ENCODE measurements at places on chromosomes 11 and 22.

DNA sequence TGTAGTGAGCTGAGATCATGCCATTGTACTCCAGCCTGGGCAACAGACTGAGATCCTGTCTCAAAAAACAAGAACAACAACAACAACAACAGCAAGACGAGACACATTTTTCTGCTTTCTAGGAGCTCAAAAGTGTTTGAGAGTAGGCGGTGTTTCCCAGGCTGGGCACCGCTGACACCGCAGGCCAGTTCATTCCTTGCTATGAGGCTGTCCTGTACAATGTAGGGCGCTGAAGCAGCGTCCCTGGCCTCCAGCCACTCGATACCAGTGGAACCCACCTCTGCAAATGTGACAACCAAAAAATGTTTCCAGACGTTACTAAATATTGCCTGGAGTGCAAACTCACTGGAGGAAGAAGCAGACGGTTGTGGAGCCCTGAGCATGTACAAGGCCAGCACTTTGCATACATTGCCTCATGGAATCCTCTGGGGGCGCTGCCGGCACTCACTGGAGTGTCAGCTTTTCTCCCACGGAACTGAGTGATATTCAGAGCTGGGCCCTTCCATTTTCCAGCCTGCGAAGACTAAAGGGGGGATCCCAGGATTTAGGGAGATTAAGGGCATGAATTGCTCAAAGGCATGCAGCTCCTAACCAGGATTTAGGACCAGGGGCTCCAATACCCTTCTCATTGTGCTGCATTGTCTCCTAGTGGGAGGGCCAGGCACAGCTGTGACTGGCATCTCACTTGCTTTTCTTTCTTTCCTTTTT, 5.8 kb upstream of the MIEF1 start:
- DNase-seq: no peak

DNA sequence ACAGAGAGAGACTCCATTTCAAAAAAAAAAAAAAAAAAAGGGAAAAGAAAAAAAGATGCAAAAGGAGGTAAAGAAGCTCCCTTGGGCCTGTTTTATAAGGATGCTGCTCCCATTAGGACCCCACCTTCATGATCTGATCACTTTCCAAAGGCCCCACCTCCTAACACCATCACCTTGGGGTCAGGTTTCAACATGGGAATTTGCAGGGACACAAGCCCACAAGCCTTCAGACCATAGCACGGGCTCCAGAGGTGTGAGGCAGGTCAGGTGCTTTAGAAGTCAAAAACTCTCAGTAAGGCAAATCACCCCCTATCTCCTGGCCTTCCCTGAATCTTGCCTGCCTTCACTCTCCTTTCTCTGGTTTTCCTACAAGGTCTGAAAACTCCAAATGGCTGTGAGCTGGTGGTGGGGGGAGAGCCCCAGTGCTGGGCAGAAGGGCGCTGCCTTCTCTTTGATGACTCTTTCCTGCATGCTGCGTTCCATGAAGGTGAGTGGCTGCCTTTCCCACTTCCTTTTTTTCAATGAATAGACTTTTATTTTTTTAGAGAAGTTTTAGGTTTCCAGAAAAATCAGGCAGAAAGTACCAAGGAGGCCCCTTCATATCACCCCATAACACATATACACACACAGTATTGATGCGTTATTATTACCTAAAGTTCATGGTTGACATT, 13.2 kb downstream of the ASPHD2 start:
- no peak for DNase-seq

GRCh38 chr22:37661160-37661924, 2.8 kb downstream of the PDXP start:
- DNase-seq: no peak

GRCh38 chr22:21713428-21714058, 22.1 kb downstream of the YPEL1 start:
- no peak for DNase-seq

GRCh38 chr11:73085189-73085875, 56.8 kb downstream of the FCHSD2 start:
- DNase-seq: no peak

- DNase-seq: no peak
These were observed 9.1 kb downstream of the UCP3 start for GRCh38 chr11:73999581-74000306.

DNA sequence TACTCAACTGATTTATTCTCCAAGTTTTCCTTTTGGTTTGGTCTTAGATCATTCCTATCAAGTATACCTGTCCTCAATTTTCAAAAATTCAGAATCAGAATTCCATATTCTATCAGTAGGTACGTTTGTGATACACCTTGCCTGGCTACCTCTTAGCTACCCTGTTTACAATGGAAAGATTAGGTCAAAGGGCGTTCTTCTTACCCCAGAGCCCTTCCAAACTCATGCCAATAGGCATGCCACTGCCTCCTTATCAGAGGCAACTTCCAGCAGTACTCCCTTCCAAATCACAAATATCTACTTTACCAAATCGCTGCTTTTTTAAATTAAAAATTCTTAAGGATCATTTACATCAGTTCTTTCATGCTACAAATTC, 1.0 kb downstream of the PATL1 start:
- no peak for DNase-seq

All from stimulated activated CD8-positive, alpha-beta memory T cell treated with anti-CD3 and anti-CD28 coated beads, Interleukin-2, amount 100 ng/mL, for 1 hour (primary cell).